Transverse colon (tissue), 4 donors: ENCODE measurements at places on chromosomes 5 and 9. TPM values are rescaled to one million over a fixed set of nuclear protein-coding genes. Genes with fewer than 3 reads are reported as not detected.

DNA sequence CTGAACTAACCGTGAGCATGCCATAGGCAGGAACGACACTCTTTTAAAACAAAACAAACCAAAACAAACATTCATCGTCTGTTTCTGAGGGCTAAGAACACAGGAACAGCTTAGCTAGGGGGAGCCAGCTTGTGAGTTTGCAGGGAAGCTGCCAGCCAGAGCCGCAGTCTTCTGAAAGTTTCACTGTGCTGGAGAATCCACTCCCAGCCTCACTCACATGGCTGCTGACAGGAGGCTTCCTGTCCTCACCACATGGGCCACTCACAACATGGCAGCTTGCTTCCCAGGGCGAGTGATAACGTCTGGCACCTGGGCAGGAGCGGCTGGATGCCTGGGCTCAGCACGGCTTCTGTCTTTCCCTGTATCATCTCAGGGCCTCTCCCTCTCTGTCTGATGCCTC lies 275.2 kb downstream of the MSX2 start:
- H3K36me3 ChIP-seq = no peaks in the 10 kb centered on the region
- H3K27ac ChIP-seq = no peak overlapping the region
- H3K4me3 ChIP-seq = no peak overlapping the region

DNA sequence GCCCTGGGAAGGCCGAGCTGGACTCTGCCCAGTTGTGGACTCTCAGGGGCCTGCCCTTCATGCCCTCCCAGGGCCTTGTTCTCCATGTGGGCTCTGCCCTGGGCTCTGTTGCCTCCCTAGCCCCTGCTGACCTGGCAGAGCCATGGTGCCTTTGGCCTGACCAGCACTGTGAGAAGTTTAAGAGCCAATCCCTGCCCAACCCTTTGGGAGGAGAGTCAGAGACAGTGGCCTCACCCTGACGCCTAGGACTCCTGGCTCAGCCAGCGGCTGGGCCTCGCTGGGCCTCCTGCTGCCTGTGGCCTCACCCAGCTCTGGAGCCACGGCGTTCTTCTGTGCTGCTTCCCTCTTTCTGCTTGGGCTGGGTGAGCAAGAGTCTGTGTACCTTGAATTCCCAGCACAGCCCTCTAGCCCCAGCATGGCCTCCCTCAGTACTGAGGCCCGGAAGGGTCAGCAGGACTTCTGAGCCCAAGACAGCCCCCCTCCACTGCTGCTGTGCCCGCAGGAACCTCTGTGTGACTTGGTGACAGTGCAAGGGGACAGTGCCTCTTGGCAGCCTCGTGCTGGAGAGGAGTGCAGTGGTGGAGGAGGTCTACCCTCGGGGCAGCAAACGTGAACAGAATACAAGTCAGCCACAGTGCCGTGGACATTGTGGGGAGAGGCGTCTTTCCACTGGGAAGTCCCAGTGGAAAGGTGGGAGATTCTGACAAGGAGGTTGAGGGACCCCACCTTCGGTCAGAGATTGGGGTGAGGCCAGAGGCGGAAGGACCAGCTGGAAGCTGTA lies 97.4 kb downstream of the CACNA1B start:
- H3K36me3 ChIP-seq = no peaks in the 10 kb centered on the region
- no peak overlapping the region for H3K27ac ChIP-seq
- no peak overlapping the region for H3K4me3 ChIP-seq
- no peak for DNase-seq
- H3K4me1 ChIP-seq = no peaks in the 10 kb centered on the region

DNA sequence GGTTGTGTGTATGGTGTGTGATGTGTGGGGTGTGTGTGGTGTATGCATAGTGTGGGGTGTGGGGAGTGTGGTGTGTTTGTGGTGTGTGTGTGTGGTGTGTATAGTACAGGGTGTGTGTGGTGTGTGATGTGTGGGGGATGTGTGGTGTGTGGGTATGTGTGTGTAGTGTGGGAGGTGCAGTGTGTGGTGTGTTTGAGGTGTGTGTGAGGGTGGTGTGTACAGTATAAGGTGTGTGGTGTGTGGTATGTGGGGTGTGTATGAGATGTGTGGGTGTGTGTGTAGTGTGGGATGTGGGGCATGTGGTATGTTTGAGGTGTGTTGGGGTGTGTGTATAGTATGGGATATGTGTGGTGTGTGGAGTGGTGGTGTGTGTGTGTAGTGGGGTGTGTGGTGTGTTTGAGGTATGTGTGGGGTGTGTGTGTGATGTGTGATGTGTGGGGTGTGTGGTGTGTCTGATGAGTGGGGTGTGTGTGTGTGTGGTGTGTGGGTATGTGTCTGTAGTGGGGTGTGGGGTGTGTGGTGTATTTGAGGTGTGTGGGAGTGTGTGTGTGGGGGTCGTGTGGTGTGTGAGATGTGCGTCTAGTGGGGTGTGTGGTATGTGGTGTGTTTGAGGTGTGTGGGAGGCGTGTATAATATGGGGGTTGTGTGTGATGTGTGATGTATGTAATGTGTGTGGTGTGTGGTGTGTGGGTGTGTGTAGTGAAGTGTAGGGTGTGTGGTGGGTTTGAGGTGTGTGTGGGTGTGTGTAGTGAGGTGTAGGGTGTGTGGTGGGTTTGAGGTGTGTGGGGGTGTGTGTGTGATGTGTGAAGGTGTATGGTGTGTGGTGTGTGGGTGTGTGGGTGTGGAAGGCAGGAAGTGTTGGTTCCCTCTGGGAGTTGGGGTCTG lies 8.6 kb downstream of the ECSCR start:
- no peak overlapping the region for H3K27ac ChIP-seq
- no peaks in the 10 kb centered on the region for H3K27me3 ChIP-seq
- DNase-seq = no peak

- no peaks in the 10 kb centered on the region for H3K36me3 ChIP-seq
- no peak overlapping the region for H3K27ac ChIP-seq
- no peaks in the 10 kb centered on the region for H3K4me1 ChIP-seq
These were observed 265.8 kb upstream of the TRPC7 start for GRCh38 chr5:136631186-136631585.

DNA sequence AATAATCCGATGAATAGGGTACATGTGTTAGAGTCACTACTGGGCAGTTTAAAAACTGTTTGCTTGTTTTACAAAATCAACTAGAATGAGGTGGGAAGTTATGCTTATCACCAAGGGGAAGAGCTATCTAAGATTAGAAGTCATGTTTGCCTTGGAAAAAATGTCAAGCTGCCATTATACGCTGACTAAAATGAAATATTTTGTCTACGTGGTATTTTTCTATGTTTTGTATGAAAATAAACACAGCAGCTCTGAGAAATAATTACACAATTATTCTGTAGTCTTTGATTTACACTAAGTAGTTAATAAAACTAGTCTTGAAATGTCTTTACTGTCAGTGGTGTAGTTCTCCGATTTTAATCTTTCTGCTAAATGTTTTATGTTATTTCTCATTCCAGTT lies 241.9 kb upstream of the TARS1 start:
- no peaks in the 10 kb centered on the region for H3K36me3 ChIP-seq
- DNase-seq = no peak
- no peak overlapping the region for H3K4me3 ChIP-seq
- H3K27me3 ChIP-seq = no peaks in the 10 kb centered on the region
- H3K27ac ChIP-seq = no peak overlapping the region

DNA sequence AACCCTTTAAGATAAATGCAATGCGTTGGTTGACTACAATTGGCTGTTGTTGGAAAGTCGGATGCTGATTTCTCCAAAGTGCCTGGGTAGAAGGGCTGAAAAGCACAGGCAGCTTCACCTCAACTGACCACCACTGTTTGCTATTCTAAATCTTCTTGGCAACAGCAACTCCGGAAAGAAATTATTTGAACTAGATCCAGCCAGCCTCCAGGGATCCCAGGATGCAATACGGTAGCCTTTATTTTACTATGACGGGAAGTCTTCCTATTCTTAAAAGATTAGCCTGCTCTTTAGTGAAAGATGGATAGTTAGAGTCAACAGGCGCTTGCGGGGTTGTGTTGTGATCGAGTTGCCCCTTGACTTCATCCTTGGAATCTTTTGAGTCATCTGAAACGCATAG lies 78.6 kb upstream of the KLF9 start:
- H3K27me3 ChIP-seq = no peaks in the 10 kb centered on the region
- no peaks in the 10 kb centered on the region for H3K36me3 ChIP-seq
- H3K4me1 ChIP-seq = no peaks in the 10 kb centered on the region
- DNase-seq = no peak
- H3K27ac ChIP-seq = no peak overlapping the region

- H3K36me3 ChIP-seq = no peaks in the 10 kb centered on the region
- no peak for DNase-seq
- H3K4me3 ChIP-seq = no peak overlapping the region
- no peaks in the 10 kb centered on the region for H3K4me1 ChIP-seq
These were observed 33.3 kb upstream of the DAPK1 start for GRCh38 chr9:87464110-87464991.

GRCh38 chr9:89686126-89686525 lies 81.3 kb downstream of the GADD45G start:
- H3K4me1 ChIP-seq = peaks cover 5% of the 10 kb centered on the region
- no peak for DNase-seq
- no peak overlapping the region for H3K4me3 ChIP-seq
- no peak overlapping the region for H3K27ac ChIP-seq

GRCh38 chr9:13589034-13589737 lies 309.7 kb upstream of the MPDZ start:
- H3K36me3 ChIP-seq = no peaks in the 10 kb centered on the region
- no peak for DNase-seq
- no peaks in the 10 kb centered on the region for H3K4me1 ChIP-seq
- no peak overlapping the region for H3K27ac ChIP-seq

- H3K27ac ChIP-seq = no peak overlapping the region
- no peaks in the 10 kb centered on the region for H3K27me3 ChIP-seq
- DNase-seq = no peak
These were observed 408.8 kb downstream of the CDH10 start for GRCh38 chr5:24235946-24236345.

DNA sequence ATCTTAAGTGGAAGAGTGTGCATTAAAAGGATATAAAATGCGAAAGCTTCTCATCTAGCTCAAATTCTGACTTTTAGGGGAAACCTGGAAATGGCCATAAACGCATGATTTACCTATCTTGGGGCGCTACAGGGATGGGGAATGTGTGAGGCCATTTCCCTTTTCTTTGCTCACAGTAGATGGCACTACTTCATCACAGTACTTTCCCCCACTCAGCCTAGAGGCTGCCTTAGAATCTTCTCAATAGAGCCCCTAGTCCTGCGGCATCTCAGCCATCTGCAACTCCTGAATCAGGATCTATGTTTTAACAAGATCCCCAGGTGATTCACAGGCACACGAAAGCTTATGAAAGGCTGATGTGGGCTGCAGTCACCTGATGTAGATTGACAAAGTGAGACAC lies 110.8 kb downstream of the LHFPL2 start:
- H3K36me3 ChIP-seq = no peaks in the 10 kb centered on the region
- no peaks in the 10 kb centered on the region for H3K27me3 ChIP-seq
- no peak overlapping the region for H3K4me3 ChIP-seq

DNA sequence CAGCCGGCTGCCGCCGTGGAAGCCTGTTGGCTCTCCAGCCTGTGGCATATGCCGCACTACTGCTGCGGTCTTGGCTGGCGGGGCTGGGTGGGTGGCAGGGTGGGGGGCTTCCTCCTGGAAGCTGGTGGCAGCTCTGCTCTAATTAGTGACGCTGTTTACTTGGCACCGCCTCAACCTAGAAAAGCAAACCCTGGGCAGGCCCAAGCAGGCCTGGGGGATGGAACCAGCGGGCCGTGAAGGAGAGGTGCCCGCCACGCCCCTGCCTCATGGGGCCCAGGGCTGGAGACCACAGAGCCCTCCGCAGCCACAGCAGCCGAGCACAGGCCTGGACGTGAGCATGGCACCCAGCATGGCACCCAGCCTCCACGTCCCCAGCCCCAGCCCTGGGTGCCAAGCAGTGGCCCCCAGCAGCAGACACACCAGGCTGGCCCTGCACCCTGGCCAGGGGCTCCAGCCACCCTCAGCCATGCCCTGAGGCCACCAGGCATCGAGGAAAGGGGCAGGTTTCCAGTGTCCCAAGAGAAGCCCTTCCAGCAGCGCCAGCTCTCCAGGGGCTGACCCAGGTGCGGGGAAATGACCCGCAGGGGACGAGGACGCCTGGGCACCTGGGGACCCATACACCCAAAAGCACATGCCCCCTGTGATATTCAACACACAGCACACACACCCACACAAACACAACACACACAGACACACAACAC lies 5.4 kb upstream of the CCDC187 start:
- no peak overlapping the region for H3K4me3 ChIP-seq
- no peak for DNase-seq
- H3K27me3 ChIP-seq = peaks cover 25% of the 10 kb centered on the region
- no peak overlapping the region for H3K27ac ChIP-seq

- H3K36me3 ChIP-seq = no peaks in the 10 kb centered on the region
- no peak overlapping the region for H3K4me3 ChIP-seq
- no peaks in the 10 kb centered on the region for H3K4me1 ChIP-seq
These were observed 116.1 kb upstream of the ACTBL2 start for GRCh38 chr5:57598756-57599155.

DNA sequence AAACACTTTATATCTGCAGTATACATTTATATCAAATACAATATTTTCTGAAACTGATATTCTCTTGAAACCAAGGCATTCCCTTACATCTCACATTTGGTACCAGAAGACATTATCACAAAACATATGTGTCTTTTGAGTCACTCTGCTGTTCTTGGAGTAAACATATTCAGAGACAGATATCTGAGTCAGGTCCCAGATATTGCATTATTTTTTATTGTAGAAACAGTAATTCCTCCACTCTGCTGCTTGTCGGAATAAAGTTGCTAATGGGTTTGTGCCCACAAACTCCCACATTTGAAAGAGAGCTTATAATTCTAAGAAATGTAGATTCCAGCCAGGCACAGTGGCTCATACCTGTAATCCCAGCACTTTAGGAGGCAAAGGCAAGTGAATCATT lies 261.1 kb upstream of the DAPK1 start:
- no peak overlapping the region for H3K27ac ChIP-seq
- H3K36me3 ChIP-seq = no peaks in the 10 kb centered on the region
- H3K4me1 ChIP-seq = no peaks in the 10 kb centered on the region
- no peak for DNase-seq
- H3K4me3 ChIP-seq = no peak overlapping the region

GRCh38 chr5:1095302-1095989 lies 16.4 kb downstream of the SLC12A7 start:
- DNase-seq = no peak
- no peaks in the 10 kb centered on the region for H3K27me3 ChIP-seq
- no peaks in the 10 kb centered on the region for H3K36me3 ChIP-seq
- peaks cover 6% of the 10 kb centered on the region for H3K4me1 ChIP-seq
- no peak overlapping the region for H3K27ac ChIP-seq

The CEL gene
- not detected for total RNA-seq

The TESK1 gene
- total RNA-seq = 69.2 TPM

The SH3GLB2 gene
- total RNA-seq = 184 TPM

The TRIM52 gene
- total RNA-seq = 21.9 TPM

The SLC25A46 gene
- 62.6 TPM for total RNA-seq

The C5orf52 gene
- total RNA-seq = not detected

The MRPS27 gene
- 14.3 TPM for total RNA-seq
